ENCODE measurements at places on chromosomes 1 and 21.
A peak's percentile ranks its signal among the peaks of the same experiment; 100 is the strongest.

DNA sequence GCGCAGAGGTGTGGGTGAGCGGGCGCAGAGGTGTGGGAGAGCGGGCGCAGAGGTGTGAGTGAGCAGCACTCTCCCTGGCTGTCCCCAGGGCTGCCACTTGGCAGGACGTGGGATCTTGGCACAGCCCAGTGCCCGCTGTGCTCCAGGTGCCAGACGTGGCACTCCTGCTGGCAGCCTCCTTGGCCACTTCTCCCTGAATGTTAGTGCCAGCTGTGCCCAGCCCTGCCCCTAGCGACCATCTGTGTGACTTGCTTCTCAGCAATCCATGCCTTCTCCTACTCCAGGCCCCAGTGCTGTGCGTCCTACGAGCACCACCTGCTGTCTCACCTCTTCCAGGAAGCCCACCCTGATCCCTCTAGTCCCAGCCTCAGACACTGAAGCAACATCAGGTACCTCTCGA lies 30.5 kb downstream of the KRTAP10-1 start:
- DNase-seq, result peak; percentile 35

DNA sequence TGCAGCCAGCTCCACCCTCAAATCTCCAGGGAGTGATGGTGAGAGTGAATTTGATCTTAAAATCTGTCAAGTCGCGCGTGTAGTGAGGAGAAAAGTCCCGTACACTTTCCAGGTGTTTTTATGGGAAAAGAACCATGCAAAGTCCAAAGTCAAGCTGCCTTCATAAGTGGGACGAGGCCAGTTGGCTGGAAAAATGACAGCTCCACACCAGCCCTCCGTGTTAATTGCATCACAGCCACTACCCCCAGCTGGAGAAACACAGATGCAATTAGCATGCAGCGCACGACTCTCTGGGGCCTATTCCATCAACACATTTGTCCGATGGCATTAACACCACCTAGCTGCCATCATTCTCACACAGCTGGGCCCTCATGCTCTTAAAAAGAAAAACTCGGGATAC lies 68.4 kb downstream of the KLHDC7A start:
- DNase-seq, result no peak

- DNase-seq, result no peak
Measured at GRCh38 chr21:15208786-15209185, 144.0 kb upstream of the NRIP1 start.

DNA sequence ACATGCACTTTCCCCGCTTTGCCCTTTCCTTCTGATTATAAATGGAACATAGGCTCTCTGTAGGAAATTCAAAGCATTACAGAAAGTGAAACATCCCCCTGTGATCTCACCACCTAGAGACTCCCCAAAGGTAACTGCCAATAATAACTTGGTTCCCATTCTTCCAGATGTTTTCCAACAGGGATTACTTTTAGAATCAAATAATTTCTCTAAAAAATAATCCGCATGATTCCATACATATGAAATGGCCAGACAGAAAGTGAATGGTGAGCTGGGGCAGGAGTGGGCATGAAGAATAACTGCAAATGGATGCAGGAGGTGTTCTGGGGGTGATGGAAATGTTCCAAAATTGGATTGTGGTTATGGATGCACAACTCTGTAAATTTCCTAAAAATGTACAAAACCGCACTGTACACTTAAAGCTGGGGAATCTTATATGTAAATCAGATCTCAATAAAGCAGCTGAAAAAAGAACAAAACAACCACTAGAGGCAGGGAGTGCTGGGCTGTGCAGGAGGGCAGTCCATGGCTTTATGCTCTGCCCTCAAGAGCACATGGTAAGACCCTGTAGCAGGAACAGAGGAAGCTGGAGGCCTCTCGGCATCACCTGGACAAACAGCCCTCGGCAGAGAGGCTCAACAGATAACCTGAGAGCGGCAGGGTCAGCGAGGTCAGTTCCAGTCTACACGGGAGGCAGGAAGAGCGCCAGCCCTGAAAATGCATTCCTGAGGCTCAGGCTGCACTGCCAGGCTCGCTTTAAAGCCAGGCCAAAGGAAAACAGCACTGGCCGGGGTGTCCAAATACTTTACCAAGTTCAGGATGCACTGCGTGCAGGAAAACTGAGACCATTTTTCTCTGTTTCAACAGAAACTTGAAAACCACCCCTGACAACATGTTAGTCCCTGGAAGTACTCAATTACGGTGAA lies 39.7 kb downstream of the CAPZB start:
- peak; percentile 34 for DNase-seq

GRCh38 chr1:239361403-239361802 lies 25.0 kb upstream of the CHRM3 start:
- no peak for DNase-seq

DNA sequence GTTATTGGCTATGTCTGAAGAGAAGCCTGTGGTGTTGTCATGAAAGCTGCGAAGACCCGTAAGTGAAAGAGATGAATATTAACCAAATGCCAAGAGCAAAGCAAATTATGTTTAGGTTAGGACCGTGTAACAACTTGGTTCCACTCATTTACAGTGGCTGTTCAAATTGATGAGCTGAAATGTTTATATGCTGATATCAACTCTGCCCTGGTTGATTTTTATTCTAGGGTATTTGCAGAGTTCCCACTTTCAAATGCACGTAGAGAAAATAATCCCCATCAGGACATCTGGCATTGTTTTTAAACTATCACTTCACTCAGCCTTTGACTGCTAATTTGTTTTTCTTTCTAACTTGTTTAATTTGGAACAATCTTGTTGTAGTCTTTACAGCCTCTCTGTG lies 581.6 kb upstream of the ADAMTS5 start:
- DNase-seq, result no peak

- no peak for DNase-seq
Measured at GRCh38 chr1:226708967-226709396, 30.1 kb downstream of the ITPKB start.

- no peak for DNase-seq
Measured at GRCh38 chr1:203631946-203632345, 5.3 kb downstream of the ATP2B4 start.

DNA sequence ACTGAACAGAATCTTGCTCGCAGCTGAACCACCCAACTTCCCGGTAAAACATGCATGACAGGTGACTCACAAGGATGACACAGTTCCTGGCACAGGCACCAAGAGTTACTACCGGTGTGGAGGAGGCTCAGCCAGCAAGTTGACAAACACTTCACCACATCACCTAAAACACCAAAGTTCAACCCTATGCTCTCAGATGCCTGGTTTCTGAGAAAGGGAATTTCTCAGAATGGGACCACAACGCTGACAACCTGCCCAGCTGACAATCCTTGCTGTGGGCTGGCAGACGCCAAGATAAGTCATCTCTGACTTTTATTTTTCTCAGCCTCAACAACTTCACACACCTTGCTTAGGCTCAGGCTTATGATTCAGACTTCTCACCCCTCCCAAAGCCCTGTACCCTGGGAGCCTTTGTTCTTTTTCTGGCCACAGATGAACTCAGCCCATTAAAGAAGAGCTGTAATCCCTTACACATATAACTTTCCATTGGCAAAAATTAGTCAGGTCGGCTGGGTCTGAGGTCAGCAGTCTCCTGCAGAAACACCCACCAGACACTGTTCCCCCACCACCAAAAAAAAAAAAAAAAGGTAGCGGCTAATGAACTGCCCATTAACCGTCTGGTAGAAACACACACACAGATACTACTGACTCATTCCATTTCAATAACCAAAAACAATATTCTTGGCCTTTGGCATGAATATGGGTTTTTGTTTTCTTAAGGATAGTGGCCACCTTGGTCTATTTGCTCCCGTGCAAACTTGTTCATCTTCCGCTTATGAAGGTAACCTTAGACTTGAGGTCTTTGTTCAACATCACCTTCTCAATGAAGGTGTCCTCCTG lies 10.8 kb upstream of the TIAM1 start:
- no peak for DNase-seq

DNA sequence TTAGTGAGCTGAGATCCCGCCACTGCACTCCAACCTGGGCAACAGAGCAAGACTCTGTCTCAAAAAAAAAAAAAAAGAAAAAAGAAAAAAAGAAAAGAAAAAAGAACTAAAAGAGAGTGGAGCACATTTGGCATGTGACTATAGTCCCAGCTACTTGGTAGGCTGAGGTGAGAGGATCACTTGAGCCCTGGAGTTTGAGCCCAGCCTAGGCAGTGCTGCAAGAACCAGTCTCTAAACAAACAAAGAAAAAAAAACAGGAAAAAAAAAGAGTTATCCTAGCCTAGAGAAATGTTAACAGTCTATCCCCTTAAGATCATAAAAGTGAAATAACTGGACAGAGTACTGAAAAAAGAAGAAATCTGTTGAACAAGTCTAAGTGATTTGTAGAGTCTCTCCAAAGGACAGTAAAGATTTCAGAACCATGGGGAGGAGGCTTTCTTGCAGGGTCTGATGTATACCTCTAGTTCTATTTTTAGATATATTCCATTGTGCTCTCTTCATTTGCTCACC lies 4.5 kb upstream of the PRDX1 start:
- DNase-seq, result no peak

DNA sequence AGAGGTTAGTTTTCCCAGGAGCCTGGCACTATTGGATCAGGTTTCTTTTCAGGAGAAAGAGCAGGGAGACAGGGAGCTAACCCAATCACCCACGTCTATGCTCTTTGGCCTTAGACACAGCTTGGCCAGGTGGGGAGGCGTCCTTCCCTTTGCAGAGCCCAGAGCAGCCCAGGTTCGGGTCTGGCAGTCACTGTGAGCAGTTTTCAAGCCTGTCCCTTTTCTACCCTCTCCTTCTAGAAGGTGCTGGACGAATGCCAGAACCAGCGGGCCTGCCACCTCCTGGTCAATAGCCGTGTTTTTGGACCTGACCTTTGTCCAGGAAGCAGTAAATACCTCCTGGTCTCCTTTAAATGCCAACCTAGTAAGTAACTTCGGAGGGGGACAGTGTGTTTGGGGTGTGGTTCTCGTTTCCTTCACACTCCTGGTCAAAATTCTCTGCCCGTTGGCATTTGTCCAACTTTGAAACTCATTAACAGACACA lies 44.9 kb downstream of the EVA1C start:
- DNase-seq, result no peak

GRCh38 chr1:4745560-4745959 lies 91.2 kb downstream of the AJAP1 start:
- DNase-seq, result no peak

DNA sequence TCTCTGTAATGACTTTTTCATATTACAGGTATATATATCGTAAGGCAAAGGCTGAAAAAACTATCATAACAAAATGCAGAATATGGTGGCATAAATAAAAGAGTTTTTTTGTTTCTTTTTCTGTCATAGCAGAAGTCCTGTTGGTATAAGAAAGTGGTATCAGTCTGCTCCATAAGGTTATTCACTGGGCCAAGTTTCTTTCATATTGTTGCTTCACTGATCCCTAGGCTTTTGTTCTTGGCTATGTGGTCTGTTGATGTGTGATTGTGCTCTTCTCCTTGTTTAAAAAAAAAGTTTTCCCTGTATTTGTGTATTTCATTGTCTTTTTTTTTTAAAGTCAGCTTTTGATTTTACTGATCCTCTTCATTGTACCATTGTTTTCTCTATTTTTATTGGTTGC lies 26.0 kb downstream of the PTBP2 start:
- no peak for DNase-seq

- DNase-seq, result no peak
Measured at GRCh38 chr1:79797487-79797886, 791.0 kb upstream of the ADGRL4 start.

Data from NAMALWA (cell line).